ENCODE measurements at places on chromosomes 12 and 14. TPM values are rescaled to one million over a fixed set of nuclear protein-coding genes. Genes with fewer than 3 reads are reported as not detected.

Gene SAMD15
- total RNA-seq: 1.7 TPM

Gene LRTM2
- not detected for total RNA-seq

Gene WNT5B
- total RNA-seq: 62.4 TPM

Gene KCNH3
- total RNA-seq: 0.35 TPM

Gene APOF
- total RNA-seq: not detected

Gene PPP1R1A
- total RNA-seq: not detected

Gene MYO1H
- total RNA-seq: not detected

Gene ACADS
- total RNA-seq: 15.3 TPM

Gene APOLD1
- total RNA-seq: 7.6 TPM

Gene CRIP2
- 82.4 TPM for total RNA-seq

Gene IQSEC3
- not detected for total RNA-seq
